ENCODE measurements at places on chromosomes 7 and 10. TPM values are rescaled to one million over a fixed set of nuclear protein-coding genes. Genes with fewer than 3 reads are reported as not detected.

SDHAF3 gene
- 10.8 TPM for total RNA-seq

DNAAF5 gene
- total RNA-seq = 19.9 TPM

TMEM273 gene
- not detected for total RNA-seq

TET1 gene
- 5.4 TPM for total RNA-seq

TMEM176B gene
- 2.2 TPM for total RNA-seq
